HFFc6 (cell line): ENCODE measurements at places on chromosomes 13 and 19. TPM values are rescaled to one million over a fixed set of nuclear protein-coding genes. Genes with fewer than 3 reads are reported as not detected.
A peak's percentile ranks its signal among the peaks of the same experiment; 100 is the strongest.

CGB5 gene
- total RNA-seq: not detected in 3 replicates

STK11 gene
- 58.6 to 59.3 TPM (median 59.1 TPM) in 3 replicates for total RNA-seq

- DNase-seq: no peak
Measured at GRCh38 chr19:10872546-10873107, 1.3 kb downstream of the CARM1 start.

- no peak for DNase-seq
Measured at GRCh38 chr19:32040236-32040635, 305.2 kb upstream of the ZNF507 start.

DNA sequence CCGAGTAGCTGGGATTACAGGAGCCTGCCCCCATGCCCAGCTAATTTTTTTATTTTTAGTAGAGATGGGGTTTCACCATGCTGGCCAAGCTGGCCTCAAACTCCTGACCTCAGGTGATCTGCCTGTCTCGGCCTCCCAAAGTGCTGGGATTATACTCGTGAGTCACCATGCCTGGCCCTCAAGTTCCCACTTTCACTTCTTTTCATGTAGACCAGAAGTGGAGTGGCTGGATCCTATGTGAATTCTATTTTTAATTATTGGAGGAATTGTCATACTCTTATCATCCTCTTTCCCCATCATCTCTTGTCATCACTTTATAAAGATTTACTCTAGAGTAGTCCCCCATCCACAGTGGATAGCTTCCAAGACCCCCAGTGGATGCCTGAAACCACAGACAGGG, 12.8 kb upstream of the SIGLEC10 start:
- DNase-seq: no peak

DNA sequence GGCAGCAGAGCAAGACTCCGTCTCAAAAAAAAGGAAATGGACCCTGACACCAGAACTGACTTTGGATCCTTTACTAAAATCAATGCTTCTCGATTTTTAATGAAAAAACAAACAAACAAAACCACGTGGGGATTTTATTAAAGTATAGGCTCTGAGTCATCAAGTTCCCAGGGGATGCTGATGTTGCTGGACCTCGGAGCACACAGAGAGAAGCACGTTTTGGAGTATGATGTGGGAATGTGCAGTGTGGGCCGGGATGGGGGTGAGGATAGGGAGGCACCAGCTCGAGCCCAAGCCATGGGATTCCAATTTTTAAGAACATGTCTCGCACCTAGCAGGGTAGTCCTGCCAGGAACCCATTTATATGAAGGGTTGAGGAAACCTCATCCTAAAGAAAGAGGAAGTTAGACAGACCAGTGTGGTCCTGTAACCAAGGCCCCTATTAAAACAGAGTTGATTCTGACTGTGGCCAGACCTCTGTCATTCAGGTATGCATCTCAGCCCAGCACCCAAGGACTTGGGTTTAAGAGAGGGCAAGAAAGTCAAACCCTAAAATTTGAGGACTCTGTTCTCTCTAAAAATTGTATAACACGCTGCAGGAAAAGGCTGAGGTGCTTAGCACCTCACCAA, 6.4 kb downstream of the FLT1 start:
- no peak for DNase-seq

ZSCAN4 gene
- total RNA-seq: not detected in 3 replicates

DNA sequence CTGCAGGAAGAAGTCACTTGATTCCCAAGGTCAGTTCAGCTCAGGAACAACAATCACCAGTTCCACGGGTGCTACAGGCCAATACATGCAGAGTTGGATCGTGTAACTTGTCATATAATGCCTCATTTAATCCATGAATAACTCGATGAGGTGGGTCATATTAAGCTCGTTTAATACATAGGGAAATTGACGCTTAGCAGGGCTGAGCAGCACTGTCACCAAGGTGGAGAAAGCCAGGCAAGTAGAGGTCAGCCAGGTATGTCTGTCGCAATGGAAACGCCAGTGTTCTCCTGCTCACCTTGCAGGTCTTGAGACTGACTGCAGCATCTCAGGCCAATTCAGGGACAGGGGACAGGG, 52.3 kb downstream of the CCDC70 start:
- no peak for DNase-seq

DNA sequence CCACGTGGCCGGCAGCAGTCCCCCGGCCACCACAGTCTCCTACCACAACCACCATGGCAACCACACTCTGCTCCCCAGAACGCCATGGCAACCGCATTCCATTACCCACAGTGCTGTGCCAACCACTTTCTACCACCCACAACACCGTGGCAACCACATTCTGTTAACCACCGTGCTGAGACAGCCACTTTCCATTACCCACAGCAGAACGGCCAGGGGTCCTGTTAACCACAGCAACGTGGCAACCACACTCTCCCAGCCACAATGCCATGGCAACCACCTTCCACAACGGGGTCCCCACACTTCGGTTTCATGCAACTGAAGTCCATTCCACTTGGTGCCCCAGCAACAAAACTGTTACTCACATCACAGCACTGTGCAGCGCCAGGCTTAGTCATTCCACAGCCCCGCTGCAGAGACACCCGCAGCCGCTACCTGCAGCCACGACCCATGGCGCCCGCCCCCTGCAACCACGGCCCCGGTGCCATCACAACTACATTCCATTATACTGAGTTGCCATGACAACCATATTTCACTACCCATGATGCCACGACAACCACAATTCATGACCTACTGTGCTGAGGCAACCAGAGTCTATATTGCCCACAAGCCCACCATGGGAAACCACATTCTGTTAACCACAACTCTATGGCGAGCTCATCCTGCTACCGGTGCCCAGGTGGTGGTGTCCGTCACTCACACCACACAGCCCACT, 10.0 kb downstream of the DPF1 start:
- DNase-seq: peak; percentile 27

FUT6 gene
- total RNA-seq: not detected in 3 replicates

ZSCAN22 gene
- 2.5 to 2.9 TPM (median 2.6 TPM) in 3 replicates for total RNA-seq

DNA sequence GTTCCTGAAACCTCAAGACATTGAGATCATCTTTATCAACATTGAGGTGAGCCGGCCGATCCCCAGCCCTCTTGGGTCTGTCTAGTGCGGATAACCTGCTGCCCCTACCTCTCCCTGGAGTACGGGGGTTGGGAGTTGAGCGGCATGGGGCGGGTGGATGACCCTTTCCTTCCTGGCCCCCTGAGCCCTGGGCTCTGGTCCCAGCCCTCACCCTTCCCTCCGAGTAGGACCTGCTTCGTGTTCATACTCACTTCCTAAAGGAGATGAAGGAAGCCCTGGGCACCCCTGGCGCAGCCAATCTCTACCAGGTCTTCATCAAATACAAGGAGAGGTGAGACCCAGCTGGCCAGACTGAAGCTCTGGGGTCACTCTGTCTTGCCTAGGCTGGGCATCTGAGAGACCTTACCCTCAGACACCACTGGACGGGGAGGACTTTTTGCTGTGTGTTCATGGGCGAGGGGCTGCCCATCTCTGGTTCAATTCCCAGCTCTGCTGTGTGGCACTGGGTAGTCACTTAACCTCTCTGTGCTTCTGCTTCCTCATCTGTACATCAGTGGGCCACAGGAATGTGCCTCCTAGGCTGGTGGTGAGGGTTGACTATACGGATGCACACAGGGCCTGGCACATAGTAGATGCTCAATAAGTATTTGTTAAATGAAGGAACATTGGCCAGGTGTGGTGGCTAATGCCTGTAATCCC, 52.7 kb downstream of the VAV1 start:
- no peak for DNase-seq

DNA sequence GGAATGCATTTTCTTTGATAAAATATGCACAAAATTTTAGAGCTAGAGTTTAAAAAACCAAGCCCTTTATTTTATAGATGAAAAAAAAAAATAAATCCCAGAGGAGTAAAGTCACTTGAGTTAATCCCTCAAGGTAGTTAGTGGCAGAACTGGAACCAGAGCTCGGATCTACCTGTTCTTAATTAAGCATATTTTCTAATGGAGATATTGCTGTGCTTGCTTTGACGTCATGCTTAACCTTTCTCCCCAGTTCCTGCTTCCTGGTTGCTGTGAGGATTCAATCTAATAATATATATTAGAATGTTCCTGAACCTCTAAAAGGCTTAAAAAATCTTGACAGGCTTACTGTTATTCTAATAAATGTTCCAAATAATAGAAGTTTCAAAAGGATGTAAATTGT, 300.6 kb upstream of the KLF12 start:
- DNase-seq: no peak

- DNase-seq: no peak
Measured at GRCh38 chr13:111893071-111893606, 173.8 kb upstream of the SOX1 start.

RNF126 gene
- total RNA-seq: 35.4 to 40.2 TPM (median 39.2 TPM) in 3 replicates

BST2 gene
- 0.59 TPM in 1 of 3 replicates, not detected in the others for total RNA-seq

- no peak for DNase-seq
Measured at GRCh38 chr13:27791146-27791900, 960 bp upstream of the GSX1 start.

GRCh38 chr19:728011-728410, 19.3 kb downstream of the PALM start:
- no peak for DNase-seq
